ENCODE measurements at places on chromosomes 7 and 10.
A peak's percentile ranks its signal among the peaks of the same experiment; 100 is the strongest.

DNA sequence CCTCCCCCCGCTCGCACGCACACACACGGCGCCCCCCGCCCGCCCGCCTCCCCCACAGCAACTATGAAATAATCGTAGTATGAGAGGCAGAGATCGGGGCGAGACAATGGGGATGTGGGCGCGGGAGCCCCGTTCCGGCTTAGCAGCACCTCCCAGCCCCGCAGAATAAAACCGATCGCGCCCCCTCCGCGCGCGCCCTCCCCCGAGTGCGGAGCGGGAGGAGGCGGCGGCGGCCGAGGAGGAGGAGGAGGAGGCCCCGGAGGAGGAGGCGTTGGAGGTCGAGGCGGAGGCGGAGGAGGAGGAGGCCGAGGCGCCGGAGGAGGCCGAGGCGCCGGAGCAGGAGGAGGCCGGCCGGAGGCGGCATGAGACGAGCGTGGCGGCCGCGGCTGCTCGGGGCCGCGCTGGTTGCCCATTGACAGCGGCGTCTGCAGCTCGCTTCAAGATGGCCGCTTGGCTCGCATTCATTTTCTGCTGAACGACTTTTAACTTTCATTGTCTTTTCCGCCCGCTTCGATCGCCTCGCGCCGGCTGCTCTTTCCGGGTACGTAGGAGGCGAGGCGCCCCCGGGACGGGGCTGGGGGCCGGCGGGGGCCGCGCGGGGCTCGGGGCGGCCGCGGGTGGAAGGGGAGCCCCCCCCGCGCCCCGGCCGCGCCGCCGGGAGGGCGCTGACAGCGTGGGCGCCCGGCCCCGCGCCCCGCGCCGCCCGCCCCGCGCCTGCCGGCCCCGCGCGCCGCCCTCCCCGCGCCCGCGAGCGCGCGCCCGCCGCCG lies 441 bp downstream of the BMI1 start:
- peak; percentile 76 for DNase-seq

DNA sequence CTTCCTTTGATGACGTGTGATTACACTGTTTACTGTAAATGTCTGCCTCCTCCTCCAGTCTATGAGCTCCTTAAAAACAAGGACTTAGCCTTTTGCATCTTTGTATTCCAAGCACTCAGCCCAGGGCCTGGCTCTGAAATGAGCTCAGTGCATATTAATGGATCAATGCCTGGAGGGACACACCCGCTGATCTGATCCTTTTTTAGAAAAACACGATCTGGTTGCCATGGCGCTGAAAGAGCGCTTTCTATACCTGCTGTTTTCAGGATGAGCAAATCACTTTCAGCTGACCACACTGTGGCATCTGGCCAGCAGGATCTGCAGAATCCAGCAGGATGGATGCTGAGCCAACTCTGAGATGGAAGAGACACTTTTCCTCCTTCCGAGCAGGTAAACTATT lies 37.8 kb upstream of the GARS1 start:
- peak; percentile 25 for DNase-seq

GRCh38 chr10:36730316-36730715 lies 395.1 kb upstream of the ANKRD30A start:
- no peak for DNase-seq

GRCh38 chr7:45563401-45563800 lies 10.8 kb upstream of the ADCY1 start:
- no peak for DNase-seq

DNA sequence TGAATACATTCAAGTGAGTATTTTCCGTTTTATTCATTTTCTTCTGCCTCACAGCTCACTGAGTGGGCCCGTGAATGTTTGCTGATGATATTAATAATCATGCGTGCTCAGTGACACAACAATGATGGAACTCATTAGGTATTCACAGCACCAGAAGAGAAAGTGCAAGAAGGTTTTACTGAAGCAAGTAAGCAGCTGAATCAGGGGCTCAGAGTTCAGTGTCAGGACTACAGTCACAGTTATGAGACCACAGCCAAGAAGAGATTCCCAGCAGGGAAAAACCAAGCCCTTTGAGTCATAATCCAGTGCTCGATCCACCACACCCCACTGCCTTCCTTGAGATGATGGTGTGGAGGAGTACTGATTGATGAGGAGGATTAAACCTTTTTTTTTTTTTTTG lies 247.4 kb downstream of the KIAA1217 start:
- DNase-seq = peak; percentile 95

Data from fibroblast of skin of scalp (primary cell).